Suprapubic skin (tissue), 4 donors: ENCODE measurements at places on chromosomes 1 and 21.

GRCh38 chr1:151616505-151616849 lies 4.6 kb downstream of the SNX27 start:
- DNase-seq, result no peak

DNA sequence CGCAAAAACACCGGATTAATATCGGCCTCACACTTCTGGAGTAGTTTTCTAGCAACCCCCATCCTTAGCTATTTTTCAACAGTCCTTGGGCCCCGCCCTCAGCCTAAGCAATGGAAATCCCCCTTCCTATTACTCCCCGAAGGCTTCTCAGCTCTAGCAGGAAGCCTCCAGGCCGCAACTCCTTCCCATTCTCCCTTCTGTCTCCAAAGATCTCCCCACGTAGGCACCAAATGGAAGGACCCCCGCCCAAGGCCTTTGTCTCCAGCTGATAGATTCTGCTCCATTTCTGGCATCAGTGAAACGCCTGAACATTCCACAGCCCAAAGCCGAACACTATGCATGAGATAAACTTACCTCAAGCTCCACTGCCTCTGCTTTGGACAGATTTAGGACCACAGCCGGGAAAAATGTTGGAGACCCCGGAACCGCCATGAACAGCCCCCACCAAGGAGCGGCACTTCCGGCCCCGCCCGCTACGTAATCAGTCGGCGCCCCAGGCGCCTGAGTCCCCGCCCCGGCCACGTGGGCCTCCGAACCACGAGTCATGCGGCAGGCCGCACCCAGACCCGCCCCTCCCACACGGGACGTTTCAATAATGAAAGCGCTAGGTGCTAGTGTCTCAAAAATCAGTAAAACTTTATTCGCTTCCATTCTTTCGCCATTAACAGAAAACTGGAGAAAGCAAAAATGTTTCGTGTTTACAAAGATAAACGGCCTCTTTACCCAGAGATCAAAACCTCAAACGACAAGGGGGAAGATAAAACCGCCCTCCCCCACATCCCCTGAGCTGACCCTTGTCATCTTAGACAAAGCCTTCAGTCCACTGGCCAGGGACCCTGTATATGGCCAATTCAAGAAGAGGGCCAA lies at the start of gene NRAS:
Gene NRAS, minus strand, starts transcription at position 468 of the 867 bp plus-strand sequence. CDS start 611 bp downstream, outside the sequence.
- peak; percentile 97 for DNase-seq

- DNase-seq, result no peak
Observed at GRCh38 chr1:246214708-246215509, 292.2 kb downstream of the SMYD3 start.

GRCh38 chr21:42306366-42307035 lies 8.7 kb downstream of the TFF3 start:
- peak; percentile 73 for DNase-seq

- peak; percentile 67 for DNase-seq
Observed at GRCh38 chr1:228097333-228098081, 5.6 kb downstream of the C1orf35 start.

- no peak for DNase-seq
Observed at GRCh38 chr1:198876371-198876871, 237.6 kb downstream of the PTPRC start.

- no peak for DNase-seq
Observed at GRCh38 chr21:33078907-33079582, 9.1 kb downstream of the OLIG1 start.

- peak; percentile 82 for DNase-seq
Observed at GRCh38 chr21:16194095-16194787, 464.5 kb downstream of the USP25 start.

GRCh38 chr1:151852733-151853132 lies 779 bp downstream of the THEM5 start:
- peak; percentile 35 for DNase-seq

- DNase-seq, result no peak
Observed at GRCh38 chr1:229199261-229200243, 71.4 kb upstream of the RAB4A start.

DNA sequence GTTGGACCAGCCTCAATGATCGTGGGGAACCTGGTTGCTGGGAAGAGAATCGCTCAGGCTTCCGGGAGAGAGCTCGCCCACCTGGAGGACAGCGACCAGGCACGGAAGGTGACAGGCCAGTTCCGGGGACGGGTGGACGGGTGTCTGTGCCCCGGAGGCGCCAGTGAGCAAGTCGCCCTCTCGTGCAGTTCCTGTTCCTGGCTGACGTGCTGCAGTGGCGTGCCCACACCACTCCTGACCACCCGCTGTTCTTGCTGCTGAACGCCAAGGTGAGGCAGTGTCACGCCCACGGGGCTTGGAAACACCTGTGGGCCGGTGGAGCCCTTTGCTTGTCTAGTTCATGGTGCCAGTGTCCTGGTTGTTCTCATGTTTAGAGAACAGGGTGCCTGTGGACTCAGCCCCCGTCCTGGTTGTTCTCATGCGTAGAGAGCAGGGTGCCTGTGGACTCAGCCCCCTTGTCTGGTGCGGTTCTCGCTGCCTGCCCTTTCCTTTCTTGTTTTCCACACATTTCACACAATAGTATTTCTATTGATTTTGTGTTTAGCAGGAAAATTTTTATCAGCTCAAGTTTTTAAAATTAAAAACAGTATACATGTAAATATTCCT lies 53.1 kb downstream of the S100B start:
- no peak for DNase-seq

- no peak for DNase-seq
Observed at GRCh38 chr1:107820801-107821200, 144.2 kb downstream of the VAV3 start.

- no peak for DNase-seq
Observed at GRCh38 chr1:236887081-236887480, 92.0 kb downstream of the MTR start.

DNA sequence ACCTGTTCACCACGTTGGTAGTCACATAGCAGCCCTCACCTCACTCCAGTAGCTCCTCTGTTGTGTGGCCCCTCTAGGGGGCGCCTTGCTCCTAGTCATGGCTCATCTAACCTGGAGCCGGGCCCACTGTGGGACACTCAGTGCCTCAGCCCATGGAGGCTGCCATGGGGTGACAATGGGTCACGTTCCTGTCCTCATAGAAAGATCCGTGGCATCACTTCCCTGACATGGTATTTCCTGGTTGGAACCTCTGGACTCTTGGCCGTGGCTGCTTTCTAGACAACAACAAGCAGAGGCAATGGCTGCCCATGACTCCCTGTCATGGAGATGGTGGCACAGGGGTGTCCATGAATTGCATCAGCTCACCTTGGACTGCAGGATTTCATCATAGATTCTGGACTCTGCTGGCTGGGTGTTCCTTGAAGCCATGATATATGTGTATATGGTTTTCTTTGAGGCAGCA lies 27.5 kb upstream of the SLAMF6 start:
- no peak for DNase-seq

GRCh38 chr1:206706298-206706791 lies 21.6 kb downstream of the MAPKAPK2 start:
- no peak for DNase-seq

DNA sequence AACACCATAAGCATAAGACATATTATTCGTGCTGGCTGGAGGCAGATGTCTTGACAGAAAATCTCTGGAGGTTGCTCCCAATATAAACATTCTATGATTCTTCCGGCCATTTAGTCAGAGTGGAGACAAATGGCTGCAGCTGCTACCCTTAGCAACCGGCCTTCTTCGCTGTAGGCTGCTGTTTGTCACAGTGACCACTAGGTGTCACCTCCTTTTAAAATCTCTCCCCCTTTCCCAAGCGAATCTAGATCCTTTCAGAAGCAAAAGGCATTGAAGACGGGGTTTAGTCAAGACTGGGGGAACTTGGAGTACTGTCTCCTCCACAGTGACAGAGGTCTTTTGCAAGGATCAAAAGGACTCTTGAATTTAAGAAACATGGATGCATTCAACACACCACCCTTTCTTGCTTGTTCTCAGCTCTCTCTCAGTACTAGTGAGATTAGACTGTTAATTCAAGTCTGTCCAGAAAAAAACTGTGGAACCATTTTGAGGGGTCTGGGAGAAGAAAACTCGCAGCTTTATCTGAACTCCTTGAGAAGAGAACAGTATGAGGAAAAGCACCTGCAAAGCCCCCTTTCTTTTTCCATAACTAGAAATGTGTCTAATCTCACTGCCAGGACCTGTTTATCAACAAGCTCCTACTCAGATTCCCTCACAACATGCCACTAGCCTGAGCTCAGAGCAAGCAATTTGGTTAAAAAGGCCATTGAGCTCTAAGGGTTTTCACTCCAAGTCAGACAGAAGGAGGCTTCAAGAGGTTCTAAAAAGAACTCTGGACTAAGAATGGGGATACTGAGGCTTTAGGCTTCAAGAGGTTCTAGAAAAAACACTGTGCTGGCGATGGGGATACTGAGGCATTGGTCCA lies 408.3 kb upstream of the PLXNA2 start:
- no peak for DNase-seq

DNA sequence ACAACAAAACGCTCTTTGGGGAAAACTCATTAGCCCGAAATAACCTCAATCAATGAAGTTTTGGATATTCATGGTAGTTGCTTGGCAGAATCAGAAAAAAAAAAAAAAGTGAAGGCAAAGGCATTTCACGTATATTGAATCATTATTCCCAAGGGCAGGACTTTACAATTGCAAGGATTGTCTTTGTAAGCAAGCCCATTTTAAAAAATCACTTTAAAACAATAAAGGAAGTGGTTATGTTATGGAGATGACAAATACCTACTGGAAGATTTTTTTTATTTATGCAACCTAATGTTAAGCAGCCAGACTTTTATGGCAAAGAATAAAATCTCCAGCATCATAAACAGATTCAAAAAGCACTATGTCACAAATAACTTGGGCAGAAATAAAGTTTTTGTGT lies 9.3 kb downstream of the GJB4 start:
- DNase-seq, result no peak

DNA sequence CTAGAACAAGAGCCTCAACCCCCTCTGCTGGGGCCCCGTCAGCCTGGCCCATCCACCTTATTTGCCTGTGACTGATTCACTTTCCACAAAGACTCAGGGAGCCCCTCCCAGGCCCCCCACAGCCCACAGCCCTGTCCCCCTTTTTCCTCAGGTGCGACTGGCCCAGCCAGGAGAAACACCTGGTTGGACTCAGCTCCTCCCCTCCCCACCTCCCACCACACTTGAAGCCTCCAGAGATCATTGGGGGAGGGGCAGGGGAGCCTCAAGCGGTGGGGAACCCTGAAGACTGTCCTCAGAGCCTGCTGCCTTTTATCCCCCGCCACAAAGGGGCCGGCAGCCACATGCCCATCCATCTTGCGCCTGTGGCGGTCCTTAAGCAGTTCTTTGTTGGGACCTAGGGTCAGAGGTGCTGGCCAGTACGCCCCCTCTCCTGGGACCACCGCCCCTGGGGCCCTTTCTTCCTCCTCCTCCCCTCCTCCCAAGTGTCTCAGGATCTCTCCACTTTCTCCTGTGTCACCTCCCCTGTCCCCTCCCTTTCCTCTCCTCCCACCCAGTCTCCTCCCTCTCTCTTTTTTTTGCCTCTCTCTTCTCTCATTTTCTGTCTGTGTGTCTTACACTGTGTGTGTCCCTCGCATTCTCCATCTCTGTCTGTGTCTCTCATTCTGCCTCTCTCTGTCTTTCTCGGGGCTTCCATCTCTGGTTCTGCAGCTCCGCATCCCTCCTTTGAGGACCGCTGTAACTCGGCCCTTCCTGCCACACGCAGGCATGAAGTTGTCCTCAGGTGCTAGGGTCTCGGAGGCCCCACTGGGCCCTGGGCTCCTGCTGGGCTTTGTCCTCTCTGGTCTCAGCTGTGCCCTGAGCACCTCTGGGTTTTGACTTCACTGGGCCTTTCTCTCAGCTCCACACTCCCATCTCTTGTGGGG lies 12.2 kb downstream of the CRABP2 start:
- no peak for DNase-seq

- peak; percentile 62 for DNase-seq
Observed at GRCh38 chr1:203085528-203086406, at the start of gene MYOG. TSS of gene MYOG (minus strand) at chr1:203086012. CDS start at chr1:203085961, 51 bp downstream.

- no peak for DNase-seq
Observed at GRCh38 chr1:157682710-157683437, 17.7 kb downstream of the FCRL3 start.

DNA sequence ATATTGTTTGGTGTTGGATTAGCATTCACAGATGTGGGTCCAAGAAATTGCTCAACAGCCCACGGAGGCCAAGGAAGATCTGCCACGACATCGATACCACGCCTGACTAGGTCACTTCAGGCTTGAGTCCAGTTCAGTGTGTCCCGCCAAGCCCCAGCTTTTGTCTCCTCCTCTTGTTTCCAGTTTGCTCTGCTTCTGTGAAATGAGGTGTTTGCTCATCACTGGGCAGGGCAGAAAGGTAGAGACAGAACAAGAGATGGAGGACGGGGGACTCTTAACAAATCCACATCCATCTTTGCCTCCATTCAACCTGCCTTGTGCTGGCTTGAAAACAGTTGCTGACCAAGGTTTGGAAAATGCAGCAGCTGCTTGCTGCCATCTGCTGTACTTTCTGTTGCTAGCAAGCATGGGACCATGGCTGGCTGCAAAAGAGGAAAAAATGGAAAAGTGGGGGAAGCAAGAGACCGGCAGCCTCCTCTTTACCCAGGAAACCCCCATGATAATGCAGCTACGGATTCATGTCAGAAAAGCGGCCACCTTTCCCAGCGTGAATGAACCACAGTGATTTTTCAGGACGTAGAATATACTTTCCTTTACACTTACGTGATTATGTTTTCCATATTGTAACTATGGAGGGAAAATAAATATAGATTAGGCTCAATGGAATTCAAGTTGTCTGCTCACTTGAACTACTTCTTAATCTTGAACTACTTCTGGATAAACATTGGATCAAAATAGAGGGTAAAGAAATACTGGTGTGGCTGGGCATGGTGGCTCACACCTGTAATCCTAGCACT lies 80.2 kb upstream of the GREM2 start:
- peak; percentile 85 for DNase-seq

DNA sequence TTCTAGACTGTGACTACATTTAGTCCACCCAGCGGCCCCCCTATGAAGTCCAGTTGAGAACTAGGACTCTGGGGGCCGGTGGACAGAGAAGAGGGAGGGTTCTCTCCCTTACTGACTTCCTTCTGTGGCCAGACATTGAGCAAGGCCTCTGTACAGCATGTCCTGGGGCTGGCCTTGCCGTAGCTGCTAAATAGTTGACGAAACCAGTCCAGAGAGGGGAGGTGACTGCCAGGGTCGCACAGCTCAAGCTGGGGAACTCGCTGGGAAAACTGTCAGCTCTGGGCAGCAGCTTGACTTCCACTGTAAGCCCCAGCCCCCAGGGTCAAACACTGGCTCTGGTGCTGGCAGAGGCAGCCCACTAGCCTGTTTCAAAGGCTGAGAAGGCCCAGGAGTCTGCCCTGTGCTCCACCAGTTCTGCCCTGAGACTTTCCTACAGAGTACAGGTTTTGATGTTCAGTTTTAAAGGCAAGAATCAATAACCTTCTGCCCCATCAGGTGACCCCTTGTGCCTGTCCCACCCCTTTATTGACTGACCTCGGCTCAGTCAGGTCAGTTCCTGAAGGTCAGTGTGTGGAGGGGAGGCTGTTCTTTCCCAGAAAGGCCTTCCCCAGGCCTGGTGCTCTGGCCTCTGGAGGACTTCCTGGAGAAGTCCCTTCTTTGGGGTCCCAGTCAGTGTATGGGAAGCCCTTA lies 14.1 kb downstream of the PCSK9 start:
- DNase-seq, result peak; percentile 40

GRCh38 chr1:179169616-179170467 lies 59.6 kb downstream of the ABL2 start:
- DNase-seq, result no peak
